ENCODE measurements at places on chromosomes 13 and 19.
A peak's percentile ranks its signal among the peaks of the same experiment; 100 is the strongest.

DNA sequence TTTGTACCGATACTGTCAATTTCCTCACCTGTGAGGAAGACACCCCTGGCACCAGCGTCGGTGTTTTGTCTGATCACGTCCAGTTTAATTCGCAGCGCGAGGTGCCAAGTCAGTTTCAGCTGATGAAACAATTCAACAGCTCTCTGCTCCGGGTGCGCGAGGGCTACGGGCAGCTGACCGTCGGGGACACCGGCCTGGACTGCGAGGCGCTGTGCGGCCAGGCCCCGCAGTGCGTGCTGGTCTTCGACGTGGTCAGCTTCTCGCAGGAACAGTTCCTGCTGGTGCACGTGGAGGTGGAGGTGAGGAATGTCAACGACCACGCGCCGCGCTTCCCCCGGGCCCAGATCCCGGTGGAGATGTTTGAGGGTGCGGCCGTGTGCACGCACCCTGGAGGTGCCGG lies 171.5 kb downstream of the OLFM4 start:
- DNase-seq, result no peak

DNA sequence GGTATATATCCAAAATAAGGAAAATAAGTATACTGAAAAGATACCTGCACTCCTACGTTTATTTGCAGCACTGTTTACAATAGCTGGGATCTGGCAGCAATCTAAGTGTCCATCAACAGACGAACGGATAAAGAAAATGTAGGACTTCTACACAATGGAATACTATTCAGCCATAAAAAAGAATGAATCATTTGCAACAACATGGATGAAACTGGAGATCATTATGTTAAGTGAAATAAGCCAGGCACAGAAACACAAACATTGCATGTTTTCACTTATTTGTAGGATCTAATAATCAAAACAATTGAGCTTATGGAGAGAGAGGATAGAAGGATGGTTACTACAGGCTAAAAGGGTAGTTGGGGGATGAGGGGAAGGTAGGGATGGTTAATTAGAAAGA lies 494.0 kb downstream of the UQCRFS1 start:
- DNase-seq, result no peak

- DNase-seq, result no peak
Observed at GRCh38 chr13:73341748-73342147, 282.9 kb downstream of the KLF5 start.

DNA sequence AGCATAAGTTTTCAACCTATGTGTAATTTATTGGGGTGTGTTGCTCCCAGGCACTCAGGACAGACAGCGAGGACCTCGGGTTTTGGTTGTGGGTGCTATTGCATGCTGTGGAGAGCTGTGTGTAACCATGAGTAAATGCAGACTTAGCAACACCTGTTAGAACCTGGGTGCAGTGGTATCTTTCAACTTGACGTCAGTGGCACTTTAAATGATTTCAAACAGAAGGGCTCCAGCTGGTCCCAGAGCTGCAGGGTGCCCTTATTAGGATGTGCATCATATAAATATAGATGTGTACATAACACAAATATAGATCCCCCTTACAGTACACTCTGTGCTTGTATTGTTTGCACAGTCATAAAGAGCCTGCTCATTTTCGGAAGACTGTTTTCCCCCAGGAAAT lies 228.3 kb upstream of the IRS2 start:
- DNase-seq, result peak; percentile 39

DNA sequence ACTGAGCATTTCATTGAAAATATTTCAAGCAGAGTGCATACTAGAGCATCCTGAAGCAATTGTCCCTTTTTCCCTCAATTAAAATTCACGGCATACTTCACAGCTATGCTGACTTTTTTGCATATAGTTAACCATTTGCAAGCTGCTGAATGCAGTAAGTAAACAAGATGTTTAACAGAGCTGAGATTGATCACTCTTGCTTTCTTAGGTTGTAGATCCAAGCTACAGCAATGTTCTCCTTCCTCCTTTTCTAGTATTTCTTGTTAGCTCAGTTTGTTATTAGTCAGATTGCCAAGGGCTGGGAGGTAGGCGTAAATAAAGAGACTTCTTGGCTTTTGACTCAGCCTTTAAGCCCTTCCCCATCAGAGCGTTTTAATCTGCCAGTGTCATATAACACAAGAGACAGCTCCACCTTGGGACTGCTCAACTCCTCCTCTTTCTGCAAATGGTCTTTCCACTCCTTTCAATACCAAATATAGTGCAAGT lies at the start of gene SLITRK6:
Gene SLITRK6 (minus strand): TSS at position 323 of the 486 bp plus-strand sequence. CDS start 2,911 bp downstream, outside the sequence.
- DNase-seq, result peak; percentile 16

DNA sequence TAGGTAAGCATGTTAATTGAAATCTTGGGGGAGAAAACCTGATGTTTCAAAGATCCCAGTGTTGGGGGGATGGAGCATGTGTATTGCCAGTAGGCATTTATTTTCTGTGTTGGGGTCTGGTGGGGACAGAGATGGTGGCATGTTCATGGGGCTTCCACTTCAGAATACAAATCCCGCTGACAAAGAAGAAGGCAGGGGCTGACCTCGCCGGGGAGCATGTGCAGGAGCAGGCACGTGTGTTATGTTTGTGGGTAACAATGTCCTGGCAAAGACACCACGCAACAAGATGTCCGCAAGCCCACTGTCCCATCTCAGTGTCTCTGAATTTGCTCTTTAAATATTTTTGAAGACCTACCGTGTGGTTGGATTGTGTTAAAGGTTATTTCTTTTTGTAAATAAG lies 164.5 kb downstream of the TEX29 start:
- DNase-seq, result no peak

GRCh38 chr13:78420814-78421213 lies 182.5 kb downstream of the POU4F1 start:
- DNase-seq, result no peak

- no peak for DNase-seq
Observed at GRCh38 chr13:46726347-46726746, 70.6 kb downstream of the ESD start.
